Activated naive CD4-positive, alpha-beta T cell treated with anti-CD3 and anti-CD28 coated beads, Interleukin-2, amount 10 ng/mL, durations not matched to agents 5 hours and 36 hours (primary cell): ENCODE measurements at places on chromosomes 2 and 18. TPM values are rescaled to one million over a fixed set of nuclear protein-coding genes. Genes with fewer than 3 reads are reported as not detected.

Gene ZNF397
- total RNA-seq = 21.8 TPM

Gene CDH19
- total RNA-seq = not detected

Gene MOCOS
- not detected for total RNA-seq

Gene ANKRD30BL
- not detected for total RNA-seq
